ENCODE measurements at places on chromosomes 7 and 10. TPM values are rescaled to one million over a fixed set of nuclear protein-coding genes. Genes with fewer than 3 reads are reported as not detected.

DNA sequence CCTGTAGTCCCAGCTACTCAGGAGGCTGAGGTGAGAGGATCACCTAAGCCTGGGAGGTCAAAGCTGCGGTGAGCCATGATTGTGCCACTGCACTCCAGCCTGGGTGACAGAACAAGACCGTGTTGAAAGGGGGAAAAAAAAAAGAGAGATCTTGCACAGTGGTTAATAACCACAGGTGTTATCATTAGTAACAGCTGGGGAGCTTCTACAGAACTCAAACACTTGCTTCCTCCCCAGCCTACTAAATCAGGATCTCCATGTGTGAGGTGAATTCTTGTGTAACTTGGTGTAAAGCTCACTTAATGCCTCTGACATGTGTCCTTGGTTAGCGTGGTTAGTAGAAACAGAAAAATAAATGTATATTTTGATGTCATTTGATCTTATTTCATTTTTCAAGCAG, 43.9 kb upstream of the BMS1 start:
- no peak for DNase-seq

DNA sequence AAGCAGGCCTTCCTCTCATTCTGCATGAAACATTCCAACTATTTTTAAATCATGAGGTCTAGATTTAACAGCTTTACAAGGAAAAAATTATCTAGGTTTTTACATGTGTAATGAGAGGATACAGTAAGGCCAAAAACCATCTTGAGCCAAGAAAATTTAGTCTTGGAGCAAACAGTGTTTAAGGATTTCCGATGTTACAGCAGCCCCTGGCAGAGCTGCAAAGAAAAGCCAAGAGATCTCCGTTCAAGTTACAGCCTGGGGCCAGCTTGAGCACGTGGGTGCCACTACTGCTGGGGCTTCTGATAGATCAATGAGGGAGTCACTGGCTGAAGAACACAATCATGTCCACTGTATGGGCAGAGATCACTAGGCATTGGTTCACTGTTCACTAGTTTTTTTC, 156.2 kb downstream of the EVX1 start:
- DNase-seq: no peak

GRCh38 chr7:143229054-143229790, 7.4 kb downstream of the TAS2R40 start:
- DNase-seq: no peak

DNA sequence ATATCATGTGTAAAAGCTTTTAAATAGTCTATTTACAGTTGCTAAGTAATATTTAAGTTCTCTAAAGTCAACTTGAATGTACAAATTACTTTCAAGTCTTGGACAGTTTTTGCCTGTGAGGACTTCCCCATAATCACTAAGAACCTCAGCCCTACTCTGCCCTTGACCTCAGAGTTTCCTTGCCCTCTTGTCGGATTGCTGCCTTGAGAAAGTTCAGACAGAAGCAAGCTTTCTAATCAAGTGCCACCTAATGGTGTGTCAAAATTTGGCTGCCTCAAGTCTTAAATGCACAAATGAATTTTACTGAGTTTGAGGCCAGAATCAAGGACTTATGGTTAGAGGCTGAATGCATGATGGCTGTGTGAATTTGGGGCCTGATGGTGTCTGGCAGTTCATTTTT, 88.3 kb upstream of the KAT6B start:
- DNase-seq: no peak

- DNase-seq: no peak
Measured at GRCh38 chr10:60387531-60387930, 2.1 kb downstream of the ANK3 start.

Gene PLEKHS1
- total RNA-seq: not detected

Gene HECW1
- 36.2 TPM for total RNA-seq

Gene UCN3
- total RNA-seq: not detected

Gene SKIDA1
- 0.53 TPM for total RNA-seq
